ENCODE measurements at places on chromosomes 3 and 15.

GRCh38 chr3:117750674-117751269 lies 1041.2 kb downstream of the TUSC7 start:
- no peak for DNase-seq

DNA sequence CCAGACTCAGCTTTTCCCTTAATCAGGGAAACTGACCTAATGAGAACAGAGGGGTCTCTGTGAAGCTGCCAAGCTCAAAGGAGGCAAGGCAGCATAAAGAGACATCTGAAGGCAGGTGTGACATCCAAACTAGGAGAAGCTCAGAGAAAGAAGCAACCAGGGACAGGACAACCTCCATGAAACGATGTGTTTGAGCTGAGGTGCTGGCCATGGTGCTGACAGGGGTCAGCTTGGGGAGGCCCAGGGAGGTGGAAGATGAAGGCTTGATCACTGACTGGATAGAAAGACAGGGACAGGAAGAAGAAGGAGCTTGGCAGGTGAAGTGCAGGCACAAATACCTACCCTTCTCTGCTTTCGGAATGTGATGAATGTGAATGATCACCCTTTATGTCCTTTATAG lies 179.5 kb upstream of the NSMCE3 start:
- no peak for DNase-seq

- DNase-seq, result no peak
Measured at GRCh38 chr3:137121704-137122314, 164.0 kb downstream of the IL20RB start.

- no peak for DNase-seq
Measured at GRCh38 chr15:70704166-70704565, 59.2 kb downstream of the UACA start.

DNA sequence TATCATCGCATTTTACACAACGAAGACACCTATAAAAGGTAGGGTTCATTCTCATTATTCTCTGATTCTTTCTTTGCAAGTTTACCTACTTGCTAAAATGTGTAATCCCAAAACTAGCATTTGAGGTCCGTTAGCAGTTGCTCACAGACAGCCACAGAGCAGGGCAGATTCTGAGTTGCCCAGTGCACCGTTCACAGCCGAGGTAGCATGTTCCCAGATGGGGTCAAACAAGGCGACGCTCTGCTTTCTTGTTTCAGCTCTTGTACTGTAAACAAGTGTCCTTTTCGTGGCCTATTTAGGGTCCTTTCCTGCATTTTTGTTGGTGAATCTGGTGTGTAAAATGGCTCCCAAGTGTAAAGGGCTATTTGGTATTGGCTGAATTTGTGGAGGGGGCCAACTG lies 3.1 kb downstream of the PPP1R2 start:
- no peak for DNase-seq

- no peak for DNase-seq
Measured at GRCh38 chr3:33989229-33989628, 190.8 kb downstream of the PDCD6IP start.

- DNase-seq, result no peak
Measured at GRCh38 chr3:59774000-59774399, 724.2 kb upstream of the CFAP20DC start.

DNA sequence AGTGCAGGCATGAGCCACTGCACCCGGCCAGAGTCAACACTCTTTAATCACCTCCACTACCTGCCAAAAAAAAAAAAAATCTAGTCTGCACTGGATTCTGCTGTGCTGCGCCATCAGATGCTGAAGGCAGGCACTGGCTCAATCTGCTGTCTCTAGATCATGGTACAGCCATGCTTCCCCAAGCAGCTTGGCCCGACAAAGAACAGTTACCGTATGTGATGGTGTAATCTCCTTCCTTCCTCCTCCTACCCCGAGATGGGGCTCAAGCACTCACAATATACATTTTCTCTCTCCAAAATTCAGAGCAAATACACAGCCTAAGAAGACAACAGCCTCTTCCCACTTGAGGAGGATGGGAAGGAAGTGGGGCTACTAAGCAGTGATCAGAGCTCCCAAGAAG lies 45.1 kb downstream of the DAPK2 start:
- no peak for DNase-seq

DNA sequence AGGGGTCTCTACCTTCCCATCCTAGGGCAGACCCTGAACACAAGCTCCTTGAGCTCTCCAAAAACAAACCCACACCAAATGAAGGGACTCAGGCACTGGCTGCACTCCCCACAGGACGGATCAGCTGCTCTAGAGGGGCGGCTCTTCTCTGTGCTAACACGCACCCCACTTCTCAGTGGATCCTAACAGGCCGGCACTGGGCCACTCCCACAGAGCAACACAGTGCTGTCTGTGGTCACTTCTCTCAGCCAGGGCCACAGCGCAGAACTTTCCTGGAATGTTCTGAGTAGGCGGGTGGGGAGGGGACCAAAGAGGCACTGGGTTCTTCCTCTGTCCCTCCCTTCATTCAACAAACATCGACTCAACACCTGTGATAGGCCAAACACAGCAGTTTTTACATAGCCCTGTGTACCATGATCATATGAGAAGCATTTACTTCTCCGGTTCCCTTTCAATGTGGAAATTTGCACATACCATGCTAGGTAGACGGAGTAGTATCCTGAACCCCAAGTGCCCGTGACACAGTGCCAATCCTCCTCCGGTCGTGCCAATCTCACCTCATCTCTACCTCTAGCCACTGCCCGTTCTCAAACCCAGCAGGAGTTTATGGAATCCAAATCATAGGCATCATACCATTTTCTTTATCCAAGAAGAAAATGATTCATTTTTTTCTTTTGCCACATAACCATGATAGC lies 98.1 kb downstream of the LRIG1 start:
- DNase-seq, result no peak

GRCh38 chr15:52496776-52497470 lies 31.8 kb downstream of the MYO5A start:
- no peak for DNase-seq

DNA sequence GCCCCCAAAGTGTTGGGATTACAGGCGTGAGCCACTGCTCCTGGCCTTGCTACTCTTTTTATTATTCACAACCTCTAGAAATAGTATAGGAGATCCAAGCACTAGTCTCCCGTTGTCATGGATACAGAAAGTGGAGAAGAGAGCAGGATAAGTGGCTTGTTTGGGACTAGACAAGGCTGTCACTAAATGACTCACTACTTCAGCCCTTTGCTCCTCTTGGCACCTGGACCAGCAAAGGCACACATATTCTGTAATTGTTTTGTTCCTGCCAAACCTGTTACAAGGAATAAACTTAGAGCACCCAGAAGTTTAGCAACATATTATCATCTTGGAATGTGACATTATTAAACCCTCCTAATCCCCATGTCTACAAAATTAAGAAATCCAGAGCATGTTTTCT lies 427.2 kb upstream of the THBS1 start:
- DNase-seq, result no peak
